ENCODE measurements at places on chromosomes 7 and 10.

- no peak for DNase-seq
Measured at GRCh38 chr10:63596924-63597323, 75.7 kb downstream of the REEP3 start.

GRCh38 chr7:101582971-101583370 is 46.1 kb downstream of the MYL10 start:
- DNase-seq, result no peak

GRCh38 chr10:112914288-112914952 is 35.6 kb upstream of the TCF7L2 start:
- no peak for DNase-seq

- no peak for DNase-seq
Measured at GRCh38 chr10:19332304-19332703, 283.7 kb downstream of the MALRD1 start.

DNA sequence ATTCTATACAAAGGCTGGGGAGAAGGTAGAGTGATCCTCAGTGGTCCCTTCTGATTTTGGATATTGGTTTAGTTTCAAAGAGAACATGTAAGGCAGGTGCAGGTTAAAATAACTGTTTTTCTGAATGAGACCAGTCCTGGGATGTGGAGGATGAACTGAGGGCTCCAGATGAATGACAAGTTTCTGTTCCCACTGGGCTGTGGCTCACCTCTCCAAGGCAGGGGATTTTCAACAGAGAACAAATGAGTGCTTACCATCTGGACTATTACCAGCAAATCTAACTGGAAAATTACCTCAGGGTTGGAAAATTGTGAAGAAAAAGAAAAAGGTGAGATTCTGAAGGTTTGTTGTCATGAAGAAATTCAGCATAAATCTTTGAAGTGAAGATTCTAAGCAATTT is 8.0 kb downstream of the LAMB4 start:
- no peak for DNase-seq

DNA sequence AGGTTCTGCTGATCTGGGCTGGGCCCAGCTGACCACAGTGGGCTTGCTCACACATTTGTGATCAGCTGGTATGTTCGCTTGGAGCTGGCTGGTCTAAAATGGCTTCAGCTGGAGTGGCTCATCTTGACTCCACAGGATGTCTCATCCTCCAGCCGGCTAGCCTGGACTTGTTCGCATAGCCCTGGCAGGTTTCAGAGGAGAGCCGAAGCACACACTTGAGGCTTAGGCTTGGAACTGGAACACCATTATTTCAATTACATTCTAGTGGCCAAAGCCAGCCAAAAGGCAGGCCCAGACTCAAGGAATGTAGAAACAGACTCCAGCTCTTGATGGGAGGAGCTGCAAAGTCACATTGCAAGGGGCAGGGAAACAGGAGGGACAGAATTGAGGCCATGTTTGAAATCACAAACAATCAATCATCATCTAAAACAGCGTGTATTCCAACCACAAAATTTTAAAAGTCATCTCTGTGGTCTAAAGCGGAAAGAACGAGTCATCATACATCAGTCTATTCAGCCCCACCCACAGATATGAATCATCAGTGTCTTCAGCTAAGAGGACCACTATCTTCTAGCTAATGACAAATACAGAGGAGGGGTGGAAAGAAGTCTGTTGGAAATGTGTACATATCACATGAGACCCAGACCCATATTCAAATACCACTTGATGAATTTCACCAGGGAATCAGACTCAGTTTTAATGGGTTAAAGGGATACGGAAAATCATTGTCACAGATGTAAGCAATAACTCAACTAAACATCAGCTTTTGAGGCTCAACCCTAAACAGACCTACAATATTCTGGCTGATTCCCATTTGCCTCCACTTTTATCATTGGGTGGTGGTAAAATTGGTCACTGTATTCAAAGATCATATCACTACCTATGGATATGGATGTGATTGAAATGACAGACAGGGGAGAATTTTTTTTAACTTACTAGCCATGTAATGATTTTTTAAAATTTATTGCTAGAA is 139.0 kb upstream of the MKLN1 start:
- DNase-seq, result peak; percentile 93

GRCh38 chr7:26667514-26668133 is 196.8 kb downstream of the SKAP2 start:
- DNase-seq, result peak; percentile 92

DNA sequence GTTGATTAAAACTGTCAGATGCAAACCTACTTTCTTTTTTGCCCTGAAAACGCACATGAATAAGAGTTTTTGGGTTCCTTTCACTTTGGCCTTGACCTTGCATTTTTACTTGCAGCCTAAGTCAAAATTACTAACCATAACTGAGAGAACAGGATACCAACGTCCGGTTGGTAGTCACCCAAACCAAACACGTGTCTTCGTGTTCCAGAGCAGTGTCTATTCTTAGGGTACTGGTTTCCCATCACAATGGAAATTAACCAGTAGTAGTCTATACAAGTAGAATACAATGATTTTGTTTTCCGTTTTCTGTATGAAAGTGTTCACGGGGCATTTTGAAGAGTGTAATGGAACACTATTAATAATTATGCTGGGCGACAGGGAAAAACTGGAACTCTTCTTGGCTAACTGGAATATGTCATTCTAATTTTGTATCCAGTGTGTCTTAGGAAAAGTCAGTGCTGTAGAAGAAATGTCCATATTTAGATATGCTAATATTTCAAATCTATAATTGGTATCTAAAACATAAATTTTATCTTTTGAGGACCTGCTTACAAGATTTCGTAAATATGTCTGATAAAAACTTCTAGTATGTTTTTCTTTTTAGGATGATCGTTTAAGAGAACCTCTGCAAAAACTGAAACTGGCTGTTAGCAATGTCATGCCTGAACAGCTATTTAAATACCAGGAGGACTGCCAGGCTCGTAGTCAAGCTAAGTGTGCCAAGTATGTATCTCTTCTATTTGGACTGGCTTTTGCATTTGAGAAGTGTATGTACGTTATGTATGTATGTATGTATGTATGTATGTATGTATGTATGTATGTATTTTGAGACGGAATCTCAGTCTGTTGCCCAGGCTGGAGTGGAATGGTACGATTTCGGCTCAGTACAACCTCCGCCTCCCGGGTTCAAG is 40.9 kb downstream of the UBN2 start:
- no peak for DNase-seq

DNA sequence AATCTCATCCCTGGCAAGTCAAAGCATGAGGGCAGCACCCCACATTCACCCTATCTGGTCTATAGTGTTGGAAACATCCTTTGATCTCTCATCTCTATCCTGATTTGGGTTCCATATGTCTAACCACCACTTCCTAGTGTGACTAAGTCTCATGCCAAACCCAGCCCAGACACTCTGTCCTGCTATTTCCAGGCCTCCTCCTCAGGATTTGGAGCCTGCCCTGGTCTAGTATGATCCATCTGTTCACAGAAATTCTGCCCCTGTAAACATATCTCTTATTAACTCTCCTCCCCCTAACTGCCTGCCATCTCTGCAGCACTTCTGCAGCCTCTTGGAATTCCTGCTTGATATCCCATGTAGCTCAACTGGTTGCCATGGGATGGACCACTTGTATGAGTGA is 320.9 kb upstream of the IMMP2L start:
- no peak for DNase-seq

DNA sequence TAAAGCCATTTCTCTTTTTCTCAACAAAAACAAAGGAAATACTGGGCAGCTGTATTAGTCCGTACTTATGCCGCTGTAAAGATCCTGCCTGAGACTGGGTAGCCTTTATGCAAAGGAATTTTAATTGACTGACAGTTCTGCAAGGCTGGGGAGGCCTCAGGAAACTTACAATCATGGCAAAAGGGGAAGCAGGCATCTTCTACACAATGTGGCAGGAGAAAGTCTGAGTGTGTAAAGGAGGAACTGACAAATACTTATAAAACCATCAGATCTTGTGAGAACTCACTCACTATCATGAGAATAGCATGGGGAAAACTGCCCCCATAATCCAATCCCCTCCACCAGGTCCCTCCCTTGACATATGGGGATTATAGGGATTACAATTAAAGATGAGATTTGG is 264.3 kb downstream of the SEMA3A start:
- no peak for DNase-seq

DNA sequence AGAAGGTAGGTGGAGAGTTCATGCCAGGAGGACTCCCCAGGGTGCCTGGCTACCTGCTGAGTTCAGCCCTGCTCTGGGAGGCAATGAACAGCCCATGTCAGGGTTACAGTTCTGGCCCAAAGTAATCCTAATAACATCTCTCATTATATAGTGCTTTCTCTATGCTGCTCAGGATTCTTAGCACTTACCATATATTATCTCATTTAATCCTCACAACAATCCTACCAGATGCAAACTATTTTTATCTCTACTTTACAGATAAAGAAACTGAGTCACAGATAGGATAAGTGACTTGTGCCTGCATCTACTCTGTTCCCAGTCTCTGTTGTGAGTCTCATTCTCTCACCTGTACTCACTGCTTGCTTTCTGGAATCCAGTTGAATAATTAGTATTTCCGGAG is 105.1 kb upstream of the NFE2L3 start:
- DNase-seq, result no peak

DNA sequence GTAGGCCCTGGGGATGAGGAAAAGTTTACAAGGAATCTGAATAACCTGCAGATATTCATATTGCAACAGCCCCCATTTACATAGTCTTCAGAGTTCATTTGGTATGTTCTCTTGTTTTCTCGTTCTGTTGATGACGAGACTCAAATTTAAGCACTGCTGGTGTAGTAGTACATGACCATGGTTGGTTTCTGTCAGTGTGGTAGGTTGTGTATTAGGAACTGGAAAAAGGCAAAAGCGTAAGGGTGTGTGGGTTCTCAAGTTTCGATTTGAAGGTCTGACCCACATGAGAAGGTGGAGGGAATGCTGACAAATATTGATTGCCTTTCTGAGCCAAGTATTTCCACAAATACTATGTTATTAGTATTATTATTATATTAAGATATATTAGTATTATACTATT is 151.7 kb downstream of the AUTS2 start:
- DNase-seq, result no peak

- DNase-seq, result no peak
Measured at GRCh38 chr7:27185013-27185853, at the start of gene HOXA11. HOXA11 (minus strand) TSS chr7:27185232; CDS start chr7:27185144, 88 bp downstream.

DNA sequence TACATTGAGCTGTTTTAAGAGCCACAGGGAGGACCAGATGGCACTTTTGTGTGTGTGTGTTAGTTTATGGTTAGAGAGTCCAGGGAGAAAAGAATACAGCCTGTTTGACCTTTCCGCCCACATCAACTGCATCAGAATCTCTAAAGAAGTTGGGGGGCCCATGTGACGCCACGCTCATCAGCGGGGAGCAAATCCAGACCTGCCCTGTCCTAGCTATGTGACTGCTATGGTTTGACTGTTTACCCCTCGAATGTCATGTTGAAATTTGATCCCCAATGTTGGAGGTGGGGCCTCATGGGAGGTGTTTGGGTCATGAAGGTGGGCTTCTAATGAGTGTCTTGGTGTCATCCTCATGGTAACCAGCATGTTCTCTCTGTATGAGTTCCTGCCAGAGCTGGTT is 128.0 kb downstream of the ADRA2A start:
- DNase-seq, result no peak

GRCh38 chr10:43110338-43111071 is 27.7 kb upstream of the CSGALNACT2 start:
- DNase-seq, result peak; percentile 51

All from NCI-H226 (cell line).